ENCODE measurements at places on chromosomes 12 and 14. TPM values are rescaled to one million over a fixed set of nuclear protein-coding genes. Genes with fewer than 3 reads are reported as not detected.

Gene RPS29
- total RNA-seq: 5,089 TPM

Gene C14orf132
- 12.4 TPM for total RNA-seq

Gene SVOP
- total RNA-seq: not detected

Gene SERPINA10
- not detected for total RNA-seq

Gene KRT72
- not detected for total RNA-seq

Measured in bronchus fibroblast of lung (primary cell).